ENCODE measurements at places on chromosomes 5 and 9.

- DNase-seq = peak; percentile 21
Observed at GRCh38 chr5:88732181-88732633, 150.8 kb downstream of the MEF2C start.

DNA sequence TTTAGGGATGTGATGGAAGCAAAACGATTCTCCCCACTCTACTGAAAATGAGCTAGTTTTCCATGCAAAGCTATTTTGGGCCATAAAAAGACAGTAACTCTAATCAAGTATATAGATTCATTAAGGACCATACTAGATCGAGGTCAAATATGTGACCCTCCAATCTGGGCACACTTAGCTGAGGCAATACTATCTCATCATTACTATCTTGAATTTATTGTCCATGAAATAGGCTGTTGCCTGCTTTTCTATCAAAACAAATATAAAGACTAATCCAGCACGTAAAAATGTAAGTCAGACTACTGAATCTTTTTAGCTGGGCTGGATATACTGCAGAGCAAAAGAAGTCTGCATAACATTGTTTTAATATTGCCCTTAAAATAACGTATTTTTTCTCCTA is 943.1 kb downstream of the NR2F1-AS1 start:
- no peak for DNase-seq

DNA sequence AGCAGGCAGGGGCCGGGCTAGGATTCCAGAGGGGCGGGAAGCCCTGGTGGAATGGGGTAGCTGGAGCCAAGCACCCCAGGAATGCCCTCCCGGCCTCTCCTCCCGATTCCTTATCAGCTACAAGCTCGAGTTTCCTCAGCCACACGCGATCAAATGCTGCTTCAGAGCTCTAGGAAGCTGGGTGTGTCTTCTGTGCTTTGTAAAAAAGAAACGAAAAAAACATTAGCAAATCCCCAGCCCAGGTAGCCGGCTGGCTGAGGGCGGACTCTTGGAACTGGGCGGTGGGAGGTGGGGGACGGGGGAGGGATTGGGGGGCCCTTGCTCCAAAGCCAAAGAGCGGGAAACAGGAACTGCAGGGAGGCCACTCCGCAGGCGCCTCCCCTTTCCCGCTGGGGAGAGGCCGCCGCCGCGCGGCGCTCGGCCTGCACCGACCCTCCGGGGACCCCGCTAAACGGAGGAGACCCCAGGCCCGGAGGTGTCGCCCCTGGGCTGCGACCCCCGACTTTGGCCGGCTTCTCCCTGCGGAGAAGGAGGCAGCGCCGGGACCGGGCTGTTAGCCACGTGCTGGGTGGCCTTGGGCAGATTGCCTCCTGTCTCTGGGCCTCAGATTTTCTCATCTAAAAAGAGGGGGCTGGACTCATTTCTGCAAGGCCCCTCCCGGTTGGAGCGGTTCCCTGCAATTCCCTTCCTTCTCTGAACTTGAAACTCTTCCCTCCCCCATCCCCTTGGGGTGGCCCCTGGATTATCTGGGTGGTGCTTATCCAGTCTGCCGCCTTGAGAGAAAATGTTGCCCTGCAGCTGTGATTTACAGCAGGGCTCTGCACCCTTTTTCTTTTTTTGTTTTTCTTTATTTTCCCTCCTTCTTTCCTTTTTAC is 40.9 kb upstream of the FABP6 start:
- peak; percentile 75 for DNase-seq

- DNase-seq = no peak
Observed at GRCh38 chr9:37390759-37391158, 31.7 kb upstream of the GRHPR start.

DNA sequence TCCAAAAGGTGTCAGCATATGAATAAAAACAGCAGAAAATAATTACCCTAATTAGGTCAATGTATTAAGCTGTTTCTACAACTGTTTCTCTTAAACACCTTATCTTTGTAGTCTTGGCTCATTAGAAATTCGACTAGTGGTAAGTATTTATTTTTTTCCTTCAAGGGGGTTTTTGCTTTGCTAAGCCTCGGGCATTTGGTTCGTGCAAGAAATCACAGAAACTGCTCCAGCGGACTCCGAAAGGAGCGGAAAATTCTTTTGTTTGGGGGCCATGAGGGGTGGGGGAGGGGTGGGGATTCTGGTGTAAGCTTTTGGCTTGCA is 757 bp downstream of the ZBED3 start:
- DNase-seq = peak; percentile 18

- no peak for DNase-seq
Observed at GRCh38 chr9:83472764-83473163, 65.4 kb downstream of the FRMD3 start.

DNA sequence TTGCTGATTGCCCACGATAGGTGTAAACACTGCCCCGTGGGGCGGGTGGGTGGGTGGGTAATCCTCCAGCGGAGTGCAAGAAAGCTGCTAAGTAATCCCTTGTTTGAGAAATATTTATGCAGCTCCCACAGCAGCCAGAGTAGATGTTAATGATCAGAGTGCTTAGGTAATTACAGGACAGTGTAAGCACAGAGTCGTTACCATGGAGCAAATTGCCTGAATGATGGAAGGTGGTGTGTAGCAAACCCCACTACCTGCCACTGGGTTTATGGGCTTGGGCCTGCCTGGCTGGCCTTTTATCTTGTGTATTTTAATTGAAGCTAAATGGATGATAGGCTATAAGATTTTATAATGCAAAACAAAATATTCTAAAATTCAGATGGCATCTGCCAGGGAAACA is 110.0 kb downstream of the COL5A1 start:
- DNase-seq = no peak

- DNase-seq = no peak
Observed at GRCh38 chr5:9534881-9535517, 10.9 kb downstream of the SEMA5A start.

GRCh38 chr9:106775960-106776359 is 87.0 kb upstream of the ZNF462 start:
- DNase-seq = no peak

- DNase-seq = no peak
Observed at GRCh38 chr9:9045572-9045971, 1246.0 kb upstream of the DMAC1 start.

DNA sequence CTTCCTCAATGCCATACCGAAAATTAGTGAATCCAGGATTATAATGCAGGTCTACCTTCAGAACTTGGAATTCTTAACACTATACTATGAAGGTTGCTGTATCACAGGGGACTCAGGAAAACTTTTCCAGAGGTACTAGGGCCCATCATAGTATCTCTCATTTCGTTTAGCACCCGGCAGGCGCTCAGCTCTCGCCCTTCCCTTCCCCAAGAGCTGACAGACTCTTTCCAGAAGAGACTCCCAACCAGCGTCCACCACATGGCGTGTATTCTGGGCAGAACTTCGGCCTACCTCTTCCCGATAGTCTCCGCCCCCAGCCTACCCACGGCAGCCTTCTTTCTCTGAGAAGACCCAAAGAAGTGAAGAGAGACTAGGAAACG is 271 bp downstream of the NOL8 start:
- DNase-seq = no peak

GRCh38 chr9:116174347-116174746 is 20.8 kb downstream of the PAPPA start:
- DNase-seq = no peak

GRCh38 chr5:131302506-131302905 is 38.7 kb downstream of the CDC42SE2 start:
- DNase-seq = no peak

- DNase-seq = no peak
Observed at GRCh38 chr5:27854243-27854852, 816.0 kb upstream of the CDH9 start.

All from left ventricle myocardium inferior (tissue), 1 donor.